ENCODE measurements at places on chromosomes 11 and 22. TPM values are rescaled to one million over a fixed set of nuclear protein-coding genes. Genes with fewer than 3 reads are reported as not detected.

The SMC1B gene
- total RNA-seq = 0.09 TPM

The HEPHL1 gene
- not detected for total RNA-seq

The CNTN5 gene
- not detected for total RNA-seq

- H3K27me3 ChIP-seq = no peaks in the 10 kb centered on the region
- H3K4me3 ChIP-seq = no peak overlapping the region
- H3K27ac ChIP-seq = no peak overlapping the region
Measured at GRCh38 chr11:131094827-131095226, 178.5 kb upstream of the SNX19 start.

DNA sequence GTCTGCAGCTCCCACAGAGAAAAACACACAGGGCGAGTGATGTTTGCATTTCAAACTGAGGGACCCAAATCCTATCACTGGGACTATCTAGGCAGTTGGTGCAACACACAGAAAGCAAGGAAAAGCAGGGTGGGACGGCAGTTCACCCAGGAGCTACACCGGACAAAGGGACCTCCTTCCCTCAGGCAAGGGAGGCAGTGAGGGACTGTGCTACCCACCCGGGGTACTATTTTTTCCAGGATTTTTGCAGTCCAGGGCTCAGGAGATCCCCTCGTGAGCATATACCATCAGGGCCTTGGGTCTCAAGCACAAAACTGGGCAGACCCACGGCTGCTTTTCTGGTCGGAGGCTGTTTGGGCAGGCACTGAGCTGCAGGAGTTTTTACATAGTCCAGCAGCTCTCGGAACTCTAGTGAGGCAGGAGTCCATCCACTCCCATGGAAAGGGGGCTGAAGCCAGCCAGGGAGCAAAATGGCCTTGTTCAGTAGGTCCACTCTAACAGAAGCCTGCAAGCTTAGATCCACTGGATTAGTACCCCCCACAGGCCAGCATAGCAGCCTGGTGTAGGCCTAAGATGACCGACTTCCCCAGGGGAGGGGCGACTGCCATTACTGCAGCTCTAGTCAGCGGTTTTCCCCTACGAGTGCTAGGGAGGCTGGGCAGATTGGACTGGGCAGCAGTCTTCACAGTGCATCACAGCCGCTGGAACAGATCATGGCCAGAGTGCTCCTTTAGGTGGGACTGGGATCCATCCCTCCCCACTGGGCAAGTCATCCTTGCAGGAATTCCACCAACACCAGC lies 28.2 kb downstream of the CARD18 start:
- no peak overlapping the region for H3K27ac ChIP-seq
- H3K4me1 ChIP-seq = no peaks in the 10 kb centered on the region
- H3K36me3 ChIP-seq = no peaks in the 10 kb centered on the region
- no peak overlapping the region for H3K4me3 ChIP-seq
- no peak for DNase-seq

All from natural killer cell (primary cell).